ENCODE measurements at places on chromosomes 12 and 14. TPM values are rescaled to one million over a fixed set of nuclear protein-coding genes. Genes with fewer than 3 reads are reported as not detected.

SDSL gene
- 3.3 TPM for total RNA-seq

CEBPE gene
- total RNA-seq: 0.44 TPM

LGR5 gene
- total RNA-seq: 2.9 TPM

DAO gene
- not detected for total RNA-seq

IL26 gene
- total RNA-seq: not detected

SMIM41 gene
- total RNA-seq: not detected

LALBA gene
- not detected for total RNA-seq

PLEKHG7 gene
- not detected for total RNA-seq

EEF1AKMT3 gene
- total RNA-seq: 3.6 TPM

CMTM5 gene
- 0.14 TPM for total RNA-seq

LRRIQ1 gene
- total RNA-seq: 0.17 TPM

ADGRD1 gene
- total RNA-seq: 0.97 TPM

RPL36AL gene
- 167 TPM for total RNA-seq

FAM181A gene
- not detected for total RNA-seq

PTGER2 gene
- 0.24 TPM for total RNA-seq

WIF1 gene
- total RNA-seq: 0.07 TPM

RAD9B gene
- not detected for total RNA-seq

AQP6 gene
- not detected for total RNA-seq

NUAK1 gene
- total RNA-seq: 23.1 TPM

MAP1LC3B2 gene
- 2.8 TPM for total RNA-seq

PLD4 gene
- total RNA-seq: 0.11 TPM
